HepG2 (cell line): ENCODE measurements at places on chromosomes 12 and 14. TPM values are rescaled to one million over a fixed set of nuclear protein-coding genes. Genes with fewer than 3 reads are reported as not detected.

DNA sequence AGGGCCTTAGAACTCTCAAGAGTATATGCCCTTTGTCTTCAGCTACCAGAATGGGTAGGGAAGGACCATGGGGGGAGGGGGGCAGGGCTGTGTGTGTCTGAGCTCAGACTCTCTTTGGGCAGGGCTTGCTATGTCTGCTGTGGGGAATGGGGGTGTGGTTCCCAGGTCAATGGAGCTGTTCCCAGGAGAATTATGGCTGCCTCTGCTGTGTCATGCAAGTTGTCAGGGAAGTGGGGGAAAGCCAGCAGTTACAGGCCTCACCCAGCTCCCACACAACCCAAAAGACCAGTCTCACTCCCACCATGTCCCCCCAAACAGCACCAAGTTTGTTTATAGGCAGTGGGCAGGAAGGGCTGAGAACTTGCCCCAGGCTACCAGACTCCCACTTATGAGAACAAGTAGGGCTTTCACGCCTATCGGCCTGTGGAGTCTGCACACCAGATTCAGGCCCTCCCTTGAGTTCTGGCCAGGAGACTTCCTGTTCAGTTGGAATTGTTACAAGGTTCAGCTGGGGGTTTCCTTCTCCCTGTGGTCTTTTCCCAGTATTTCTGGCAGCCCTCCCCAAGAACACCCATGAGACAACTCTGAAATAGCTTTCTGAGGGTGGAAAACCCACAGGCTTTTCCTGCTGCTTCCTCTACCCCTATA, 6.1 kb upstream of the SERPINA11 start:
- H3K4me3 ChIP-seq, result no peak overlapping the region
- no peaks in the 10 kb centered on the region for H3K36me3 ChIP-seq
- peaks cover 95% of the 10 kb centered on the region for H3K4me1 ChIP-seq
- H3K27ac ChIP-seq, result peak overlapping the region; percentile 27

- no peaks in the 10 kb centered on the region for H3K36me3 ChIP-seq
- no peak for DNase-seq
- no peaks in the 10 kb centered on the region; the same call in 2 of the 3 replicates for H3K27me3 ChIP-seq
- no peak overlapping the region for H3K27ac ChIP-seq
Measured at GRCh38 chr12:52066346-52067080, 3.3 kb upstream of the ATG101 start.

DNA sequence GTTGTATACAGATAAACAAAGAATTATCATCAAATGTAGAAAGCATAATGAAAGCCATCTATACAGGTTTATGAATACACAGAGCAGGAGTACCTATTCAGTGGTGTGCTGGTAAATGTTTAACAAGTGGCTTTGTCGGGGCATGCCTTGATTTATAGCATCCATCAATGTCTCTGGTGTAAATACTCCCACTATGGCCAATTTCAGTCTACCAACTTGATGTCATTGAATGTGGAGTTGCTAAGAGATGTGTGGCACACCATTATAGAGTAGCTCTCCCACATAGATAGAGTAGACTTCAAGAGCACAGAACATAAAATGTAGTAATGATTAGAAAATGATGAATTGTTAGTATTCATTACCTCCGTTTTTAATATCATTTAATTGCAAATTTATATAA, 9.3 kb downstream of the GRIP1 start:
- H3K4me1 ChIP-seq, result no peaks in the 10 kb centered on the region
- no peak for DNase-seq
- H3K27ac ChIP-seq, result no peak overlapping the region
- H3K27me3 ChIP-seq, result no peaks in the 10 kb centered on the region
- no peak overlapping the region for H3K4me3 ChIP-seq

DNA sequence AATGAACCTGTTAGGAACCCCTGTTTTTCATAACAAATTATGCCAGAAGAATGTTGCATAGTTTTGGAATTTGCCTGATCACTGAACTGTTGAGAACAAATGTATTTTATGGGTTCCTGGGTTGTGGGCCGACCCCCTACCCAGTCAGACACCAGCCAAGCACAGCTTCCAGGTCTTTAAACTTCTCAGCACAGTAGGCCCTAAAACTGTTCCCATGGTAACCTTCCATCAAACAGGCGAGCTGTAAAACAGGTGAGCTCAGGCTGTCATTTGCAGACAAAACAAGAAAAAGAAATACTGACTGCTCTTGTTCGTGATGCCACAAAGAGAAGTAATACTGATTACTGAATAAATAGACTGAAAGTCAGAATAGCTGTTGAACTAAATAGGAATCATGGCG, 147.0 kb downstream of the PTPRO start:
- no peak overlapping the region for H3K4me3 ChIP-seq
- H3K4me1 ChIP-seq, result no peaks in the 10 kb centered on the region
- no peak overlapping the region for H3K27ac ChIP-seq
- no peaks in the 10 kb centered on the region for H3K36me3 ChIP-seq

GRCh38 chr12:40655451-40655850, 36.8 kb upstream of the CNTN1 start:
- no peaks in the 10 kb centered on the region for H3K27me3 ChIP-seq
- H3K27ac ChIP-seq, result no peak overlapping the region
- H3K4me3 ChIP-seq, result no peak overlapping the region
- no peaks in the 10 kb centered on the region for H3K4me1 ChIP-seq

GRCh38 chr12:125092872-125093680, 27.8 kb downstream of the AACS start:
- peak overlapping the region; percentile 35 for H3K4me3 ChIP-seq
- H3K36me3 ChIP-seq, result peaks cover 9% of the 10 kb centered on the region
- DNase-seq, result peak; percentile 92
- H3K4me1 ChIP-seq, result peaks cover 65% of the 10 kb centered on the region
- no peaks in the 10 kb centered on the region for H3K27me3 ChIP-seq

DNA sequence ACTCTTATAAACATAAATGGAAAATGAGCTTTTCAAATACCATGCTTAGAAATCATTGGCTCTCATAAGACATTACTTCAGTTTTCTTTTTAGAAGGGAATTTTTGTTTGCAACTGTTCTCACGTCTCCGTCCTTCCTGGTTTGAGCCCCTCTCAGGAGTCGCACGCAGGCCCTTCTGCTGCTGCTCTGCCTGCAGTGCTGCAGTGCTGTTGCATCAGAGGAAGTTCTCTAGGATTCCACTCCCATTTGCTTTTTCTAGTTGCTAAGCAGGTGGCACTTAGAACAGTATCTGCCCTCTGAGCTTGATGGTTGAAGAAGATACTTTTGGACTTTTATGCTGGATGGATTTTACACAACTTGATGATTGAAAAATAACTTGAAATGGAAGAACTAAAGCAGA, 70.8 kb downstream of the SCN8A start:
- H3K27ac ChIP-seq, result no peak overlapping the region
- H3K36me3 ChIP-seq, result no peaks in the 10 kb centered on the region
- H3K4me3 ChIP-seq, result no peak overlapping the region
- DNase-seq, result peak; percentile 7
- H3K4me1 ChIP-seq, result peaks cover 28% of the 10 kb centered on the region

- no peaks in the 10 kb centered on the region for H3K36me3 ChIP-seq
- H3K4me3 ChIP-seq, result no peak overlapping the region; the same call in 1 of the 2 replicates
- H3K4me1 ChIP-seq, result peaks cover 22% of the 10 kb centered on the region
- no peak overlapping the region for H3K27ac ChIP-seq
Measured at GRCh38 chr14:99619835-99620834, 16.1 kb upstream of the CCDC85C start.

- DNase-seq, result no peak
- H3K4me1 ChIP-seq, result no peaks in the 10 kb centered on the region
- H3K27ac ChIP-seq, result no peak overlapping the region
- H3K36me3 ChIP-seq, result no peaks in the 10 kb centered on the region
- H3K27me3 ChIP-seq, result no peaks in the 10 kb centered on the region
- H3K4me3 ChIP-seq, result no peak overlapping the region
Measured at GRCh38 chr12:104553421-104553820, 96.7 kb downstream of the CHST11 start.

GRCh38 chr14:32169191-32169590, 32.7 kb upstream of the RNU6-7 start:
- no peaks in the 10 kb centered on the region for H3K36me3 ChIP-seq
- H3K27me3 ChIP-seq, result no peaks in the 10 kb centered on the region
- no peak overlapping the region for H3K27ac ChIP-seq
- H3K4me3 ChIP-seq, result no peak overlapping the region
- no peaks in the 10 kb centered on the region for H3K4me1 ChIP-seq

Gene GPX2
- 674 and 839 TPM in 2 replicates for total RNA-seq

Gene FAM222A
- total RNA-seq, result 7.2 and 9.6 TPM in 2 replicates

DNA sequence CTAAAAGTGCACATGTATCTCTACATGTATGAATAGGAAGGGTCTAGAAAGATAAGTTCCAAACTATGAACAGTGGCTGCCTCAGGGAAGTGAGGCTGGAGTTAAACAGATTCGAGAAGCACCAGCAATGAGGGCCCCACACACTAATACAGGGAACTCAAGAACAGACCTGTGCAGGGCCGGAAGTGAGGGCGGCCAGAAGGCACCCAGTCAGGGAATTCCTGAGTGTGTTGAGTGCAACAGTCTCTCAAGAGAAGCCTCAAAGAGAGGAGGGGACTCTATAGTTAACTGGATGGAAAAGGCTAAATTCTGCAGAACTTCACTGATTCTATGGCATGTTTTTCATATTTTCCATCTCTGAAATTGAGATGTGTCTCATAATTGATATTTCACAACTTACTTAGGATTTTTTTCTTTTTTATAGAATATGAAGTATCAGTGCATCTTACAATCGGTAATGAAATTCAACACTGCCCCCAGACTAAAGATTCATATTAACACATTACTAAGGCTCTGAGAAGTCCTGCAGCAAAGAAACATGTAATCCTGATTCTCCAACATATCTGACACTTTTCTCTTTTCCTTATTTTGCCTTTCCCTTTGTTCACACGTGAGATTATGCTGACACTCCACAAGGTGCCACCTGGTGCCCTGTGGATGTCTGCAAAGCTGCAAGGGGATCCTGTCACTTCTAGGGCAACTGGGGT, 61.3 kb downstream of the CHGA start:
- no peaks in the 10 kb centered on the region for H3K27me3 ChIP-seq
- no peak overlapping the region for H3K4me3 ChIP-seq
- H3K4me1 ChIP-seq, result peaks cover 53% of the 10 kb centered on the region
- no peak for DNase-seq
